NCI-H2227 treated with DMSO at 0.1 percent for 48 hours (cell line): ENCODE measurements at places on chromosomes 5 and 9.

GRCh38 chr9:122445155-122445749 is 32.5 kb downstream of the OR1J1 start:
- no peak for DNase-seq

DNA sequence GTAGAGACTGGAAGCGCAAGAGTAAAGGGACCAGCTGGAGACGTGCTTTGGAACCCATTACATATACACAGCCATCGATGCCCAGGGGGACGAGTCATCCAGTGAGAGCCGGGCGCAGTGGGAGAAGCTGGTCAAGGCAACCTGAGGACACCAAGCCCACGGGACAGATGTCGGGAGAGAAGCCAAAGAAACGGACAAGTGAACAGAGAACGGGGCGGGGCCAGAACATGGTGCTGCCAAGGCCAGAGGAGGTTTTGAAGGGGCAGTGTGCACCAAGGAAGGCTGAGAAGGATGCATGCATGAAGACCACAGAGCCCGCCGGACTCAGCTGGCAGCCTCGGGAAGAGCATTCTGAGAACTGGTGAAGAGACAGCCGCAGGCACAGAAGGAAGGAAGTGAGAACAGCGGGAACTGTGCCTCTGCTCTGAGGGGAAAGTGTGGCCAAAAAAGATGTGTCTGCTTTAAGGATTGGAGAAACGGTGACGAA is 20.3 kb downstream of the CAMSAP1 start:
- no peak for DNase-seq

- DNase-seq: no peak
Observed at GRCh38 chr9:26833792-26834191, 58.8 kb downstream of the CAAP1 start.

- DNase-seq: no peak
Observed at GRCh38 chr9:81125446-81126092, 563.8 kb downstream of the TLE1 start.

DNA sequence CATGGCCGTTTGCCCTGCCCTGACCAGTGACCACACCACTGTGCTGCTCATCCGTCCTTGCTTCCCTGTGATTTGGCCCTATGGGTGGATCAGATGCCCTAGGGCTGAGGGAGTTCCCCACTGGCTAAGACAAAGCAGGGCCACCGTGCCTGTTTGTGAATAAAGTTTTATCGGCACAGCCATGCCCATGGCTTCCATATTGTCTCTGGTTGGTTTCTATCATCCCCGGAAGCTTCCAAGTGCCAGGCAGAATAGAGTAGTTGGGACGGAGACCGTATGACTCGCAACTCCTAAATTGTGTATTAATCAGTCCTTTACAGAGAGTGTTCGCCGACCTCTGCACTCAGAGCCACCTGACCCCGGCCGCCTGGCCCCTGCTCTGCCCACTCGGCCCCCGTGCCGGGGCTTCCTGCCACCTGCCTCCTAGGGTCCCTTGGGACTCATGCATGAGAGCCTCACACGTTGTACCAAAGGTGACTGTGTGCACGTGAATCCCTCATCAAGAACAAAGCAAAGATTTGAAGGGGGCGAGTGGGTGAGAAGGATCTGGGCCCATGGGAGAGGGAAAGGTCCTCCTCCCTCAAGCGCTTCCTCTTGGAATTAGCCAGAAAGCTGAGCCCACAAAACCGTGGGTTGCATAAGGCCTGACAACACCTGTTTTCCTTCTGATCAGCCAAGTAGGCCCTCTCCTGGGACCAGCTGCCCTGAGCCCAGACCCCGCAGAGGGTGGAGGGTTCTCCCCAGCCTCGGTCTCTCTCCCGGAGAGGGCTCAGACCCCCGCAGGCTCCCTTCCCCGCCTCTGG is 11.7 kb upstream of the FCN2 start:
- DNase-seq: no peak
